ENCODE measurements at places on chromosomes 1 and 21. TPM values are rescaled to one million over a fixed set of nuclear protein-coding genes. Genes with fewer than 3 reads are reported as not detected.

Gene CHAF1B
- 12.3 TPM for total RNA-seq

Gene RAP1GAP
- total RNA-seq: 13.8 TPM

Gene ANKRD45
- 0.14 TPM for total RNA-seq

Gene MCOLN2
- 1.7 TPM for total RNA-seq

Gene KIF21B
- 3.4 TPM for total RNA-seq

Gene C1orf116
- 2.5 TPM for total RNA-seq

Gene SLC25A34
- 0.13 TPM for total RNA-seq

Gene MAP1LC3C
- total RNA-seq: 0.25 TPM

Gene FCRL5
- total RNA-seq: not detected

Gene DIRAS3
- total RNA-seq: 1.2 TPM

Gene PM20D1
- not detected for total RNA-seq

Gene KANK4
- total RNA-seq: 0.19 TPM

Gene PDC
- not detected for total RNA-seq

Gene ADCY10
- 0.17 TPM for total RNA-seq

Gene ACOT11
- 2.1 TPM for total RNA-seq

Gene OR10K2
- not detected for total RNA-seq

Gene TMEM61
- total RNA-seq: not detected

Gene GJA5
- total RNA-seq: not detected

Gene EXTL1
- not detected for total RNA-seq

Gene GPR3
- 1.9 TPM for total RNA-seq

Gene TRIM17
- total RNA-seq: not detected

Gene SERTAD4
- total RNA-seq: 1.4 TPM

Gene SETD4
- total RNA-seq: 11.4 TPM

Gene RGS7
- total RNA-seq: 0.03 TPM

Gene LCE1C
- total RNA-seq: not detected

Gene C1orf226
- 0.73 TPM for total RNA-seq

Gene SPAG17
- total RNA-seq: not detected

Gene A3GALT2
- total RNA-seq: not detected

Gene CYP4A11
- total RNA-seq: not detected

Gene KRTAP20-1
- not detected for total RNA-seq

Gene AGMAT
- 8.6 TPM for total RNA-seq

Gene HJV
- not detected for total RNA-seq

Gene CYYR1
- total RNA-seq: not detected

Gene VAMP4
- total RNA-seq: 6.1 TPM

Gene LPGAT1
- 28.3 TPM for total RNA-seq

Gene GJA4
- total RNA-seq: not detected

Gene CENPF
- total RNA-seq: 79.8 TPM

Gene KIF14
- 15.1 TPM for total RNA-seq

Gene EDN2
- 2.8 TPM for total RNA-seq

Gene JAM2
- total RNA-seq: not detected

Gene TCHH
- total RNA-seq: 0.26 TPM

Gene TRIM67
- 0.28 TPM for total RNA-seq

Gene OLIG2
- not detected for total RNA-seq

Gene OPTC
- not detected for total RNA-seq

Gene FAM72B
- total RNA-seq: 6.1 TPM

Gene RORC
- total RNA-seq: not detected

Gene PTGER3
- not detected for total RNA-seq

Gene PRXL2B
- total RNA-seq: 19.5 TPM

Gene MARK1
- total RNA-seq: 0.06 TPM

Gene INKA2
- 1.8 TPM for total RNA-seq

All from A549 treated with DMSO at 1 μM for 4 hours (cell line).